ENCODE measurements at places on chromosomes 3 and 15.
A peak's percentile ranks its signal among the peaks of the same experiment; 100 is the strongest.

DNA sequence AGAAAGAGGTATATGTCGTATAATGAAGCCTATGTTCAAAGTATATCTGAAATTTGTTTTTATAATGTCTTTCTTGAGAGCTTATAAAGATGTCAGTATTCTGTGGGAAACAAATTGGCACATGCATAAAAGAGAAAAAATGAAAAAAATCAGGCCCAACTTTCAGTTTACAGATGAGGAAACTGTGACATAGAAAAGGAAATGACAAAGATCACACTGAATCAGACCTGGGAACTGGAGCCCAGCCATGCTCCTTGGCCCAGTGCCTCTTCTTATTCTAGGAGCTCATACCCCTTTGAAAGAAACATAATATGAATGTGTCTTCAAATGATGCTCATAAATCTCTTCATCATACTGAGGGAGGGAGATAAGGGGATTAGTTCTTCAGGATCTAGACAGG lies 48.4 kb downstream of the TMEM44 start:
- DNase-seq: no peak

DNA sequence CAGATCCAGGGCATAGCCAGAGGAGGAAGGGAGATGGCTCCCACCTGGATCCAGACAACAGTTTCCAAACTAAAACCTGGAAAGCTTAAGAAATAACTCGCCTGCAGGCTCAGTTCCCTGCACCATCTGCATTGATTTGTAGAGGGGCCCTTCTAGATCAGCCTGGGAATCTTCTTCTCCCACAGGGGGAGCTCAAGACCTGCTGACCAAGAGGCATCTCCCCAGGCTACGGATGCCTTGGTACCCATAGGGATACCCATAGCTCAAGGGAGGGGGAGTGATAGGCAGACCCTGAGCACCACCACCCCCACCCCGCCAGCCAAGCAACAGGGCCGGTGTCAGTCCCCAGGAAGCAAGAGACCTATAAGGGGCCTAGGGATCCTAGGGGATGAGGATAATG lies 28.0 kb upstream of the DCLK3 start:
- DNase-seq: no peak

- DNase-seq: no peak
These were observed 127.9 kb downstream of the ROBO1 start for GRCh38 chr3:79639855-79640254.

- no peak for DNase-seq
These were observed 204.8 kb upstream of the IGF1R start for GRCh38 chr15:98443526-98443925.

GRCh38 chr3:134473868-134474546 lies 11.8 kb downstream of the ANAPC13 start:
- DNase-seq: peak; percentile 58

DNA sequence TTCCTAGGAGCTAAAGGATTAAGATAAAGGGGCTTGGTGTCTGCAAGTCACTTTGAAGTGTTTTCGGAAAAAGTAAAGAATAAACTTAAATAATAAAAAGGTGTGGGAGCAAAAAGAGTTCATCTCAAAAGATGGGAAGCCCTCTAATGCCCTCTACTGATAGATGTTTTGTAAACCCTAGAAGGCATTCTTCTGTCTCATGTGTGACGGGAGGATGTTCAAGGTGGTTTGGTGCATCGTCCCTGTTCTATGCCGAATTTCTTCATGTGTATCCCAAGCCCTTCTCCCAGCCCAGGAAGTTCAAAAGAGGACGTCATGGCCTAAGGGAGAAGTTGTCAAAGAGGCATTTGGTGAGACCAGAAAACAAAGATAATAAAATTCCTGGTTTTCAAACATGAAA lies 37.2 kb downstream of the CCK start:
- no peak for DNase-seq

DNA sequence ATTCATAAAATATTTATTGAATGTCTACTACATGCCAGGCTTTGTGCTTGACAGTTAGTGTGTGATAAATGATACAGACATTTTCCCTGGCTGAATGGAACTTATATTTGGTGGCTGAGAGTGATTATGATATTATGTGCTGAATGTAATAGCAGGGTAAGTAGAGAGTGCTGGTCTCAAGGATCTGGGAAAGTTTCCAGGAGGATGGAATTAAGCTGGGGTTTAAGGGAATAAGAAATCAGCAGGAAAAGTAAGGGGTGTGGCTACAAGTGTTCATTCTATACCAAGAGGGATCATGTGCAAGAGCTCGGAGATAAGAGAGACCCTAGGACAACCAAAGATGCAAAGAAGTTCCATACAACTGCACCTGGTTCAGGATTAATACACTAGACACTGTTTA lies 500.1 kb upstream of the CFAP20DC start:
- DNase-seq: no peak

GRCh38 chr3:107216711-107217110 lies 160.5 kb upstream of the CCDC54 start:
- no peak for DNase-seq

DNA sequence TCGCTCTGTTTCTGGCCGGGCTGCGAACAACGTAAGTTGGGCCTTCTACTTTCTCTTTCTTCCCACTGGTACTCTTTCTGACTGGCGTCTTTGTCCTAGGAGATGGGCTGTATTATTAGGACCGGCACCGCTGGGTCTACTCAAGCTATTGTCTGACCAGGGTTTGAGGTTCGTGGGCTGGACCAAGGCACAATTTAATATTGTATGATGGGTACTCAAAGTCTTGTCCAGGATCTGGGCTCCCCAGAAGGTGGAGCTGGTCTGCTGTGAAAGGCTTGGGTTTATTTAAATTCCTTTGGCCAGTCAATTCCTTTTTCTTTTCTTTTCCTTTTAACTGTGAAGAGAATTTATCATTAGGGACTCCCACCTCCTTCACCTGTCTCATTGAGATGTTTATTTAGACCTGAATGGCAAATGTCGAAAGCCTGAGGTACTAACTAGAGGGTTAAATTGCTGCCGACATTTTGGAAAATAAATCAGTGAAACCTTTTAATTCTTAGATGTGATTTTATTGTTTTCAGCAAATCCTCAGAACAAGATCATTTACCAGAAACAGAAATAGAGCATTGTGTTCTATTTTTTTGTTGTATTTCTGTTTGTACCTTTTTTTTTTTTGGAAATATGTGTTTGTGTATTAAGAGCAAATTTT lies 410 bp downstream of the LRRC49 start:
- no peak for DNase-seq

GRCh38 chr15:59904450-59905135 lies 99.5 kb upstream of the FOXB1 start:
- no peak for DNase-seq

- DNase-seq: no peak
These were observed 537.3 kb upstream of the SEMA6D start for GRCh38 chr15:47179988-47180387.

DNA sequence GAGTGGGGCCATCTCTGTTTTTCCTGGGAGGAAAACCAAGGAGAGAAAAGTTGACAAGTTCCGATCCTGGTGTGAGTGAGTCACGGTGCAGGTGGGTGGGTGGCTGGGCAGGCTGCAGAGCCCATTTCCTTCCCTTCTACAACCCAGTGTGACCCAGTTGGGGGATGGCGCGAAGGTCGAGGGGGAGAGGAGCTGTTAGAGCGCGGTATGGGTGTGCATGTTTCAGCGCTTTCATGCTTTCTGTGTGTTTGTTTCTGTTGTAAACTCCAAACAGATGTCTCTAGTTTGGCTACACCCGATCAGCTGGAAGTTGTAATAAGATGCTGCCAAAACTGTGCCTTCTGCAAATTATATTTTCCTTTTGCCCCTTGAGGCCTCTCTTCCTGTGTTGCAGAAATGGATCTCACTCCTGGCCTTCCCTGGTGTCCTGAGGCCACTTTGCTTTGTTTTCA lies 3.8 kb downstream of the FAM43A start:
- no peak for DNase-seq

- DNase-seq: no peak
These were observed 113.5 kb upstream of the LMOD3 start for GRCh38 chr3:69235882-69236281.

GRCh38 chr3:43784640-43785011 lies 93.9 kb downstream of the ABHD5 start:
- DNase-seq: no peak

DNA sequence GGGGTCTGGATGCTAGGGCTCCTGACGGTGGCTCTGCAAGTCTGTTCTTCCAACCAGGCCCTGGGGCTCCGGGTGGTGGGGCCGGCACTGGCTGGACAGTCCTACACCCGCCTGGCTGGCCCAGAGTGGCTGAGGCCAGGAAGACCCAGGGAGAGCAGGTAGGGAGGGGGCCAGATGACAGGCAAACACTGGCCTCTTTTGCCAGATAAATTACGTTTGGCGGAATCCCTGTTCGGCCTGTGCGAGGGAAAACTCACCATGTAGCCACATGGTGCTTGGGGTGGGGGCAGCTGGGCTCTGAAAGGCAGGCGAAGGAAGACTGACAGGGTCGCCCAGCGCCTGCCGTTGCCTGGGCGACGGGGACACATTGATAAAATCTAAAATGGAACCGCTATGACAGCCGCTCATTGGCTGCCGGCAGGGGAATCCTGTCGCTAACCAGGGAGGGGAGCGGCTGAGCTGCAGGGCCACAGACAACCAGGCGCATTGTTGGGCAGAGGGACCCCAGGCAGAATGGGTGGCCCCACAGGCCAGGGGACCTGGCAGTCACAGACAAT lies 30.4 kb downstream of the IQSEC1 start:
- no peak for DNase-seq

- DNase-seq: no peak
These were observed 86.0 kb upstream of the VGLL3 start for GRCh38 chr3:87076946-87077345.

DNA sequence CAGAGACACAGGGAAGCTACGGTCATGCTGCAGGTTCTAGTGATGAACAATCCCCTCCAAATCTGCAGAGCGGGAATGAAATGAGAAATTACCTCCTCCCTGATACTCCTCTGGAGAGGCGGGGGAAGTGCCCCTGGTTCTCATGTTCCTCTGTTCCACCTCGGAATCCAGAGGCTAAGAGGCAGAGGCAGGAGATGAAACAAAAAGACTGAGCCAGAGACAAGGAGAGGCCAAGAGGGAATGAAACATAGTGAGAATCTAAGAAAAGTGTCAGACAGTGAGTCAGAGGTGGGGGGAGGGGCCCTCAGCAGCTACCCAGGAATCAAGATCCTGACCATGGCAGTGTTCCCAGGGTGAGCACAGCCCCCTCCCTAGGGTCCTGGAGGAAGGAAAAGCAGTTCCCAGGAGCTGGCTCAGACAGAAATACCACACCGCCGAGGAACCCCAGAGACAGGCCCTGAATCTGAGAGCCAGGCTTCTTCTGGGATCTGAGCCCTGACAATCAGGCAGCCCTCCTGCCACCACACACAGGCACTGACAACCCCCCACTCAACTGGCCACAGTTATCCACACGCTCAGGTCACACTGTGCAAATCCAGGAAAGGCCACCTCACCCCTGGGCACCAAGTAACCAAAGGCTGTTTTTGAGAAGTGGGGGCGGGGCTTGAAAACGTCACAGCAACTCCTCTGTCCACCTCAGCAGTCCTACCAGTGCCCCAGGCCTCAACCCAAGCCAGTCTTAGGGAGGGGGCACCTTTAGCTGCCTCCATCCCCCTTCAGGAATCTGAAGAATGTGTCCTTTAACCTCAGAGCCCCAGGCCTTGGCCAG lies 2.4 kb downstream of the CSRNP1 start:
- DNase-seq: peak; percentile 72

DNA sequence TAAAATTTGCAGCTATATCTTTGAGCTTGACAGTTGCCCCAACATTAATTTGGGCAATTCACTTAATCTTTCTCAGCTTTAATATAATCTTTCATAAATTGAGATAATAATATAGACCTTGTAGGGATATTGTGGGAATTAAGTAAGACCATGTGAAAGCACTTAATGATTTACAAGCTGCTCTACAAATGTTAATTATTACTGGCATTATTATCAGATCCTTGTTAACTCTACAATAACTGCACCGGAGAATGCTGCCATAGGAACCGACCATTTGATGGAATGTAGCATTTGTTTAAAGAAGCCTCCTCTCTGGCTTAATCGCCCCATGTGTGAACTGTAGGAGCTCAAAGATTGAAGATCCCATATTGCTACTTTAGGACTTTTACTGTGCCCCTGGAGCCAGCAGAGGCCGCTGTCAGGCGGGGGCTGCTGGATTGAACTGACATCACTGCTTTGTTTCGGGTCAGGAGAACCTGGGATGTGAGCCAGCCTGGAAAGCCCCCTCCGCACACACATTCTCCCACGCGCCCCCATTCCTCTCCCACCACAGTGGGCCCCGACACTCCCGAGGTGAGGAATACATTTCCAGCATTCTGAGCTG lies 154.2 kb upstream of the TNIK start:
- no peak for DNase-seq

GRCh38 chr3:160980740-160981139 lies 124.4 kb downstream of the B3GALNT1 start:
- DNase-seq: no peak

- DNase-seq: no peak
These were observed 101.2 kb downstream of the SCN11A start for GRCh38 chr3:38950581-38950980.

DNA sequence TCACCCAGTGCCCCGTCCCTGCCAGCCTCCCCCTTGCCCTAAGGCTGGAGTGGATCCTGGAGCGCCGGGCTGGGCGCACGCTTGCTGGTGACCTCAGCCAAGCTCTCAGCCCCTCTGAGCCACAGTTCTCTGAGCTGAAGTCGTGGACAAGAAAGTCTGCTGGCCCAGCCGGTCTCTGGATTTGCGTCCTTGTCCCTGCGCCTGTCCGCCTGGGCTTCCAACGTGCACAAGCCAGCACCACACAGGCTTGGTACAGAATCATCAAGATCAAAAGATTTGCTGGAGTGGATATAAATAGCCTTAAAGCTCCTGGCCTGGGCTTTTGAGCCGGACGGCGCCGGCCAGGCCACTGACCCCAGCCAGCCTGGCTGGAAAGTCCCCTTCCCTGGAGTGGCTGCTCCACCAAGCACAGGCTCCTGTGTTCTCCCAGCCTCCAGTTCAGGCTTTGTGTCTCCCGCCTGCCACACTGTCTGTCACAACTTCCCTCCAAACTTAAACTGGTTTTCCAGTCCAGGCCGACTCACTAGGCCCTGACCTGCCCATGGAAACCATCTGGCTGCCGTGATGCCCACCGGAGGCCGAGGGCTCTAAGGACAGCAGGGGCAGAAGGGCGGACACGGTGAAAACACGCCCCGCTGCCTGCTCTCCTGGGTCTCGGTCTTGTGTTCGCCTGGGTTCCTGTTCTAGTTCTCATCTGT lies 156.2 kb downstream of the NUP210 start:
- DNase-seq: no peak

DNA sequence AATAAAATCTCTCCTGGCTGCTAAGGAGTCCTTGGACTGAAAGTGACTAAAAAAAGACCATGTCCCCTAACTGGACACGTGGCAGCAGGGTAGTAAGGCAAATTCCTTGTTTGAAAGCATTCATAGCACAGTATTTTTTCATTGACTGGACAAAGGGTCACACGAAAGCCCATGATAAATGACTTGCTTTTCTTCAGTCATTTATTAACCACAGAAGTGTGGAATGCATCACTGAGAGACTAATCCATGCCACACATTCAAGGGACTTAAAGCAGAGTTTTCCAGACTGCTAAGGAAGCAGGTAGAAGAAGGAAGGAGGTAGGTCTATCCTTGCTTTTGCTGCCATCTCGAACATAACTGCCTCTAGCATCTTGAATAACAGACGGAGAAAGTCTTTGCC lies 31.2 kb downstream of the CASR start:
- no peak for DNase-seq
